ENCODE measurements at places on chromosomes 3 and 15.

- DNase-seq = peak; percentile 16
Observed at GRCh38 chr3:132417695-132418411, 551 bp downstream of the DNAJC13 start.

DNA sequence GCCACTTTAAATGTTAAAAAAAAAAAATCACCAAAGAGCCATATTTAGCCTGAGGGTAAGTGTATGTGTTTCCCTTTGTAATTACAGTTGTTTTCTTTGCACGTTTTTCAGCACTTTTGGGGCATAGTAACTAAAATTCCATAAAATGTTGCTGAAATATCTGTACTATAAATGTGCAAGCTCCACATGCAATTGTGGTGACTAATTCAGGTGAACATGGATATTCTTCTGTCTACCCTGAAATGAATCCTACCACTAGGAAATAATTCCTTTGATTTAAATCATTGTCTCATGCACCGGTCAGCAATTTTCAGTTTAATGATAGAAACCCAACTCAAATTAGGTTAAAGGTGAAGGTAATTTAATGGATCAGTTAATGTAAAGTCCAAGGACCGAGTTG, 13.1 kb upstream of the TFG start:
- DNase-seq = no peak

DNA sequence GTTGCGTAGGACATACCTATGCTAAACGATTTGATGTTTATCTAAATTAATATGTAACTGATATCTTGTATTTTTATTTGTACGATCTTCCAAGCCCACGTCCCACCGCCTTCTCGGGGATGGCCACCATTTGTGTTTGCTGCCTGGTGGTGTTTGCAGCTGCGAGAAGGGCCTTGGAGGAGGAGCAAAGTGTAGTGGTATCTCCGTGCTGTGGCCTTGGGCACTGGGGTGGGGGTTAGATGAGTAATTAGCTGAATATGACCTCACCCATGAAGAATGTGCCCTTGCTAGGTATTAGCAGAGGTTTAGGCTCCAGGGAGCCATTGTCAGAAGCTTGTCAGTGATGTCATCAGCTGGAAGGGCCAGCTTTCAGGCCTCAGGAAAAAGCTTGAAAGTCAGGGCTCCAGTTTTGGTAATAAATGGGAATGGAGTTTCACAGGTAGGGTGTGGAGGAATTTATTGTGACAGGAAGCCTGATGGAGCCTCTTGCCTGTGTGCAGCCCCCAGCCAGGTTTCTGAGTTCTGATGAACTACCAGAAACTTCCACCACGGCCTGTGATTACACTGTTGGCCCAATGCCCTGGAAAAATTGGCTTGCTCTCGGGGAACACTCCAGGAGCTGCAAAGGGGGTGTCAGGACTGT, 41.0 kb downstream of the FLNB start:
- peak; percentile 45 for DNase-seq

DNA sequence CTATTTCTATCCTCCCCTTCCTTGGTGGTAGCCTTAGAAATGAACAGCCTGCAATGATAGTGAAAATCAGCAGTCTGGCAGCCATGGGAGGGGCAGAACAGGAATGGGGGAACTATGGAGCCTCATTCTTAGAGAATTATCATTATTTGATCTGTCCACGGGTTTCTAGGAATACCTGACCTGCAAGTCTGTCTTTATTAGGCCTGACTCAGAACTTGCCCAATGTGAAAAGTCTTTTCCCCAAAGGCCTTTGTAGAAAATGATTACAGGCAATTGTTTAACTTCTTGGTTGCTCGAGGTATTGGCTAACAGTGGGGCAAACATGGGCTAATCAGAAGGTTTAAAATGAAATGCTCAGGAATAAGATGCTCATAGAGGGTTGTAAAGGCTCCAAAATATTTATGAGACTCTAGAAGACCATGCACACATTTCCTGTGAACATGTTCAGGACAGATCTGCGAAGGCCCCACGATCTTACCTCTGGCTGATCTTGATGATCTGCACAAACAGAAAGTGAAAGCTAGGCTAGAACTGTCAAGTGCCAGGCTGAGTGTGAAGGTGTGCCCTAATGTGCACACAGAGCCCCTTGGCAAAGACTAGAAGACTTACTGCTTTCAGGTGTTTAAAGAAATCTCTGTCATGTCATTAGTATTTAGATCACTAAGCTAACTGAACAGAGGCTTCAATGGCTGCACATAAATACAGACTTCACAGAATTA, 39.6 kb upstream of the LAMP3 start:
- no peak for DNase-seq

GRCh38 chr3:16794257-16794656, 90.5 kb upstream of the PLCL2 start:
- DNase-seq = no peak

DNA sequence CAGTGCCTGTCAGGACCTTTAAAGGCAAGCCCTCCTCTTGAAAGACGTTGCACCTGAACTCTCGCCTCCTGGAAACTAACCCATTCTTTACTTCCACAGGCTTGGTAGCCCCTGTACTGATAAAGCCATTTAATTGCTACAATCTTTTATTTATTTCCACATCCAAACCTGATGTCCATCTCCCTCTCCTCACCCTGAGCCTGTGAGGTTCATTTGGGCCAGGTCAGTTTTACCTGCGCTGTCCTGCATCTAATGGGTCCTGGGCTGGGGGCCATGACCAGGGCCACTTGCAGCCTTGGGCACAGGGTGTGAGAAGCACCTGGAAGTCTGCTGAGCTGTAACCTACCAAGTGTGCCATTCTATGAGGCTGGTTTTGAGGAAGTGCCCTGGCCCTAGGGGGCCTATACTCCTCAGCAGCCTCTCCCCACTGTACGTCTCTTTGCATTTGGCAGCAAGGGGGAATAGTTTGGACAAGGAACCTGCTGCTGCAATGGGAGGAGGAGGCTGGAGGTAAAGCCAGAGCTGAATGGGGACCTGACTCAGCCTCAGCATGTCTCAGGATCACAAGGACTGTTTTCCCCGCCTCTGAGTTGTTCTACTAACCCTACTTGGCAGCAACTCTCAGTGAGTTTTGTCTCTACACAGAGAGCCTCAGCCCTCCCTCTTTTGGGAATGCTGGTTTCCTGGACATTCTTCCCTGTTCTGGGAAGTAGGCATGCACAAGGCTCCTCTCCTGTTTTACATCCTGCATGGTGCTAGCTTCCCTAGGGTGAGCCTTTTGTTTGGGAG, 53.8 kb downstream of the WDR76 start:
- no peak for DNase-seq

GRCh38 chr3:52153389-52154096, 680 bp downstream of the POC1A start:
- DNase-seq = peak; percentile 53
